ENCODE measurements at places on chromosomes 13 and 19.

- no peak for DNase-seq
These were observed 1.5 kb upstream of the MYADM start for GRCh38 chr19:53865918-53866864.

DNA sequence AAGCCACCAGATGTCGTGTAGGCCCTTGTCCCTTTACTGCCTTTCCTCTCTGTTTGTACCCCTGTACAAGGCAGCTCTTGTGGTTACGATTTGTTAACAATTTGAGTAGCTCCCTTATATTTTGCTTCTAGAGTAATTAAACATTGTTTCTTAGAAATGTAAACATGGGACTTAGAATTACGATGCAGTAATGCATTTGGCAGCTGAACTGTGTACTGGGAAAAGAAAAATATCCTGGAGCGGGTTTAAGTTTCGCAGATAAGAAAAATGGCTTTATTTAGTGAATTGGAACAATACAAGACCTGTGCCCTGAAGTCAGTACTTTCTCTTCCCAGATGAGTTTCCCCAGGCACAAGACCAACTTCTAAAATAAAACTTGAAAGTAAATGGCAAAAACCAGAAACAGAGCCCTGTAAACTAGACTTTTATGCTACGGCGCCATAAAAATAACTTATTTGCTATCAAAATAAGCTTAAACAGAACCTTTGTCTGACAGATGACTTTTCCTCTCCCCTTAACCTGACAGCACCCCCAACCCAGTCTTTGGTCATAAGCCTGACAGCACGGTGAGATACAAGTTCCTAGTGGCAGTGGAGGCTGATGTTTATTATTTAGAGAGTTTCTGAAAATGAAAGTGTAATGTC, 63.0 kb downstream of the LRCH1 start:
- DNase-seq, result no peak

- DNase-seq, result peak; percentile 22
These were observed 21.4 kb upstream of the MICU2 start for GRCh38 chr13:21625366-21625765.

DNA sequence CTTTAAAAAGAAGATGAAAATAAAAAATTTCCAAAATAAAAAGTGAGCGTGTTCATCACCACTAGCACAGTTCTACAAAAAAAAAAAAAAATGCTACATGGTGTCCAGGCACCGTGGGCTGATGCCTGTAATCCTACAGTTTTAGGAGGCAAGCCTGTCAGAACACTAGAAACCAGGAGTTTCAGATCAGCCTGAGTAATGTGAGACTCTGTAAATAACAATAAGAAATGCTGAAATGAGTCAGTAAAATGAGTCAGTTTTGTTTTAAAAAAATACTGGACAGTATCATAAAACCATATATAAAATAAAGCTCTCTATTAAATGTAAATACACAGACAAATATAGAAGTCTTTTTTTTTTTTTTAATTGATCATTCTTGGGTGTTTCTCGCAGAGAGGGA, 30.0 kb downstream of the ZNF91 start:
- no peak for DNase-seq

DNA sequence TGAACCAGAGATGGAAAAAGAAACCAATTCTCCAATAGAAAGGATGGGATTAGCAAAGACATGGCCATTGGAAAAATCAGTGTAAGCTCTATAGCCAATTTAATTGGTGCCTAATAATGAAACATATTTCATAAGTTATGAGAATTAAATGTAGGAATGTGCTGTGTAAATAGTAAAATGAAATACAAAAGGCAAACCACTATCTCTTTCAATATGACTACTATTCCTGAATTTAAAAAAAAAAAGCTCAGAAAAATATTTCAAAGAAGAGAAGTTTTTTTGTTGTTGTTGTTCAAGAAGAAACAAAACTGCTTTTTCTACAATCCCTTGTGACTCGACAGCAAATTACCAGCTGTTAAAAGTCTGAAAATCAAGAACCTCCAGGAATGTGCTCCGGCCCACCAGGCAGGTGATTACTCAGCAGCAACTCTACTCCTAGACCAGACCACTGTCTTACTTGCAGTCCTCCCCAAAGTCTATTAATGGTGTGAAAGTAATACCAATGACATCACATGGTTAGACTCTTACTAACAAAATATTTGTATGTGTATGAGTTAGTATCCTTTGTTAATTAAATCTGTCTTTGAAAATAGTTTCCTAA, 362.4 kb downstream of the KCTD12 start:
- DNase-seq, result no peak

DNA sequence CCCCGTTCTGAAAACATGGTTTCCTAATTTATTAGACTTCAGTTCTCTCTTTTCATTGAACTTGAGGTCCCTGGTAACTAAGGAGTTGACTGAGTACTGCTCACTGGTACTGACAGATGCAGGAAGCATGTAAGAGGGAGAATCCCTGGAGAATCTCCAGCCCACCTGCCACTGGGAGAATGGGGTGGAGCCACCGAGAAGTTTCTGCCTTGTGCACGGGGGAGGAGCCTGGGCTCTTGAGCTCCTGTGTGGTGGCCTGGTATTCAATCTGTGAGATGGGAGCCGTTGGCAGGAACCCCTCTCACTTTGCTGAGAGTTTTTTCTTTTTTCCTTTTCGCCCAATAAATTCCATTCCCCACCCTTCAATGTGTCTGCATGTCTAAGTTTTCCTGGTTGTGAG, 13.2 kb upstream of the AKAP11 start:
- no peak for DNase-seq

DNA sequence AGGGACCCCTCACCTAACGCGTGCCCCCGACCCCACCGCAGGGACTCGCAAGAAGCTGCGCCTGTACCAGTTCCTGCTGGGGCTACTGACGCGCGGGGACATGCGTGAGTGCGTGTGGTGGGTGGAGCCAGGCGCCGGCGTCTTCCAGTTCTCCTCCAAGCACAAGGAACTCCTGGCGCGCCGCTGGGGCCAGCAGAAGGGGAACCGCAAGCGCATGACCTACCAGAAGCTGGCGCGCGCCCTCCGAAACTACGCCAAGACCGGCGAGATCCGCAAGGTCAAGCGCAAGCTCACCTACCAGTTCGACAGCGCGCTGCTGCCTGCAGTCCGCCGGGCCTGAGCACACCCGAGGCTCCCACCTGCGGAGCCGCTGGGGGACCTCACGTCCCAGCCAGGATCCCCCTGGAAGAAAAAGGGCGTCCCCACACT, 4.7 kb upstream of the MYBPC2 start:
- peak; percentile 73 for DNase-seq

DNA sequence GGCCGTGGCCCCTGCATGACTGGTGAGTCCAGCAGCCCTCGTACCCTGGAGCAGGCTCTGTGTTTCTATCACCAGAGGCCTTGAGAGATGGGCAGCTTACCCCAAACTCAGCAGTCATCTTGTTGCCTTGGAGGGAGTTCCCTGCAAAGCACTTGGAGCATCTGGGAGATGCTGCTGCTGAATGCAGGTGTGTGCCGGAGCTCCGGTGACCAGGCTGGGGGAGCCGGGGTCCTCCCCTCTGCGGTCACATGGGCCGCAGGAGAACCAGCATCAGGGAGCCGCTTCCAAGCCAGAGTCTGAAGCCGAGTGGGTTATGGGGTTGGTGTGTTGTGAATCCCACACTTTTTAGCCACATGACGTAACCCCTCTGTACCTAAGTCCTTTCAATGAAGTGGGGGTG, 82.8 kb downstream of the TEX29 start:
- DNase-seq, result no peak

DNA sequence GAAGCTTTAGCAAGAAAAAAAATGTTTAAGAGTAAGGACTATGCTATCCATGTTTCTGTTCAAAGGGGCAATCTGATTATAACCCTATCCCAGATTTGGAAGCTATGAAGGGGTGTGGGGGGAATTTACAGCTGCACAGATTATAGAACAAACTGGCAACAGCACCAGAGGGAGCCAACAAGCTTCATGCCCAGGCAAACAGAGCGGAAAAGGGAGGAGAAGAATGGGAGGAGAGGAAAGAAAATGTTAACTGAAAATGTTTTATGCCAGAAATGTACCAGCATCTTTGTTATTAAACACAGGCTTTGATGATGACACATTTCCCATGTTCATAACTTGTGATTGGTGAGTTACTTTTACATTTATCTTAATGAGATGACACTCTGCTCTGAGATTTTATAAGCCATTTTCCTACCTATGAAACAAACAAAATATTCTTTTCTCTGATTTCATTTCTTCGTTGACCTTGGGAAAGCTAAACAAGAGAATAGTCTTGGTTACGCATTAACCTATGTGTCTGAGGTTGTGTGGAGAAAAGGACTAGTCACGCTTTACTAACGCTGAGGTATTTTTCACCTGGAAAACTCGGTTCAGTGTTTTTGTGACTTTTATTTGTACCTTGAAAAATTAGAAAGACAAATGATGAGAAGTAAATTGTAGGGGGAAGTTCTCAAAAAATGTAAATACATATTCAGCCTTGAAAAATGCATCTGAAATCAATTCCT, 235.8 kb upstream of the MIR17HG start:
- no peak for DNase-seq

DNA sequence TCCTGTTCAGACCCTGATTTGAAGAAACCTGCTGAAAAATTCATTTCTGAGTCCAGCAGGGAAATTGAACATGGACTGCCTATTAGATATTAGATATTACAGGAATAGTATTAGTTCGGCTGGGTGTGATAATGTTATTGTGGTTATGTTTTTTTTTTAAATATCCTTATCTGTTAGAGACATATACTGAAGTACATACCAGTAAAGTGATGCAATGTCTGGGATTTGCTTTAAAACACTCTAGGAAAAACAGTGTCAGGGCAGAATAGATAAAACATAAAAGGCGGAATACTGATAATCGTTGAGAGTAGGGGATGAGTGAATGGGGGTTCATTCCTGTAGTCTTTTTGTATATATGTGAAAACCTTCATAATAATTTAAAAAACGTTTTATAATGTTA, 28.7 kb upstream of the AMER2 start:
- DNase-seq, result no peak

GRCh38 chr13:76976490-76976889, 15.4 kb upstream of the CLN5 start:
- DNase-seq, result no peak

DNA sequence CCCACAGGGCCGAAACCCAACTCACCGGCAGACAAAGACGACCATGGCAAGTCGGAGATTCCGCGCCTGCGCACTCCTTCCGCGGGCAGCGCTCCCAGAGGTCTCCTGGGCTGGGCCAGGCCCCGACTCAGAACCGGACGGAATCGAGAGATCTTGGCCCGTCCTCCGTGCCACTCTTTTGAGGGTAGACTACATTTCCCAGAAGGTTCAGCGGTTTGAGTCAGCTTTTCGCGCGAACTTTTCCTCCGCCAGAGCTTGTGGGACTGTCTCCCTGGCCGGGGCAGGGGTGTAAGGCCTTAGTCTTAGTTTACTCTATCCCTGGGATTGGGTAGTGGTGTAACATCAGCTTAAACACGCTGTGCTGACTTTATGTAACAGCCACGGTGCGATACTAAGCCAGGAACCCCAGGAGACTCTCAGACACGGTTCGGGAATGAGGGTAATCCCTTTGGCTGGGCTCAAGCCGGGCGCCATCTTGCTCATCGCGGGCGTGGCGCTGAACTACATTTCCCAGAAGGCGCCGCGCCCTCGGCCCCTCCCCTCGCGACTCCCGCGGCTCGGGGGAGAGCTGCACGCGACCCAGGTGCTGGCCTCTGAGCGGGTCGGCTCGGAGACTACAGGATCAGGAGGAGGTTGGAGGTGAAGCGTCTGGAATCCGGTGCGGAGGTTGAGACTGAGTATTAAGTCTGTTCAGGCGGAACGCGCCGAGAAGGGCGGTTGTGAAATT, at the start of gene ZNF260:
TSS of gene ZNF260 (minus strand) at position 78 of the 727 bp plus-strand sequence. CDS start 13,033 bp downstream, outside the sequence.
- DNase-seq, result peak; percentile 92

- no peak for DNase-seq
These were observed 5.0 kb downstream of the RNF225 start for GRCh38 chr19:58400316-58400915.

- no peak for DNase-seq
These were observed 64.1 kb upstream of the ADGRE5 start for GRCh38 chr19:14317157-14317556.

GRCh38 chr13:44221657-44222056, 152.0 kb upstream of the SERP2 start:
- DNase-seq, result no peak

- DNase-seq, result no peak
These were observed 177.0 kb downstream of the RFC3 start for GRCh38 chr13:33994826-33995502.

- no peak for DNase-seq
These were observed 85.6 kb downstream of the COL4A2 start for GRCh38 chr13:110392510-110393240.

GRCh38 chr13:99063952-99064351, 86.1 kb upstream of the DOCK9 start:
- DNase-seq, result no peak

DNA sequence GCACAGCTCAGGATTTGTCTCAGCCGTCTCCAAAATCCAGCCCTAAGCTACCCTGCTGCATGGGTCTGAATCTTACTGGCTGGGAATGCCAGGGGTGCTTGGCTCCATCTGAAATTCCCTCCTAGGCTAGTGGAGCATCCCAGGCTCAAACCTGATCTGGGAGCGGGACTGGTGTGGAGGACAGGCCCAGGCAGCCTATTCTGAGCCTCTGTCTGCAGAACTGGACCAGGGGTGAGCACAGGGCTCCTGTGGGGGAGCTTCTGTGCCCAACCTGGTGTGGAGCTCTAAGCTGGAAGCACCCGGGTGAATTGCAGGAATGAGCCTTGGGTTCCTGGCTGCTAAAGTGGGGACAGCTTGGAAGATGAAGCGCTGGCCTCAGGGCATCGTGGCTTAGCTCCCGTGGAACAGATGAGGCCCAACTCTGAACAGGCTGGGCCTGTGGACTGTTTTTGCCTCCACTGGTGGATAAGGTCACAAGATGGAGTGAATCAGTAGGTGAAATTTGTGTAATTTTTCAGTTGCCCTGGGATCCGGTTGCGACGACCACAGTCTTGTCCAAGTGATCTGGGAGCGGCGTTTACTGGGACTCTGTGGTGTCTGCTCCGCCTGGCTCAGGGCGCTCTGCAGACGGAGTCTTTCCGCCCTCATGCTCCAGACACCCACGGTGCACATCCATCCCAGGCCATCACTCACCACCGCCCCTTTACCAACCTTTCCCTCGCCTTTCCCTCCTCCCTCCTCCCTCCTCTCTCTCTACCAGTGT, 79.5 kb downstream of the TEX29 start:
- no peak for DNase-seq

DNA sequence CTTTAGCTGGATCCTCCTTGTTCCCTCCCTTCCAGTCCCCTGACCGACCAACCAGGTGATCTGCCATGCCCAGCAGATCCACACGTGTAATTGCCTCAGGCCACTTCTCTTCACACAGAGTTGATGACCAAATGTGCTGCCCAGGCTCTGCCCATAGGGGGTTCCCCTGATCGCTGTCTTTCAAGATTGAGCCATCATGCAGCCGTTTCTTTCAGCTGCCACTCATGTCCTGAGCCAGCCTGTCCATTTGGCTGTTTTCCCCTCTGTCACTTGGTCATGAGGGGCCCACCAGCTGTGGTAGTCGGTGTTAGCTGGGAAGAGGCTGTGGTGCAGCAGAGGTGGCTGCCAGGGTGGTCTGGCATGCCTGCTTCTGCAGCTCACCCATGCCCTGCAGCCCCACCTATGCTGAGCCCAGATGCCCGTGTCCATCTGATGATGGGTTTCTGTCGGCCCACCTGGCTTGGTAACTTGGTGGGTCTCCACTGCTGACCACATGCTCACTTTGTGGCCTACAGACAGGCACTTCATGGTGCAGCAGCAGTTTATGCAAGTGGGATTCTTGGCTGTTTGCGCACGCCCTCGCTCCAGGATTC, 35.6 kb upstream of the GPR183 start:
- DNase-seq, result no peak
